Lower lobe of right lung (tissue), 2 donors: ENCODE measurements at places on chromosomes 3 and 15. TPM values are rescaled to one million over a fixed set of nuclear protein-coding genes. Genes with fewer than 3 reads are reported as not detected.

- DNase-seq, result no peak
- H3K27me3 ChIP-seq, result no peaks in the 10 kb centered on the region
- H3K4me1 ChIP-seq, result peaks cover 14% of the 10 kb centered on the region
- no peak overlapping the region for H3K4me3 ChIP-seq
These were observed 64.4 kb downstream of the TRIM71 start for GRCh38 chr3:32882189-32882588.

GRCh38 chr3:87828046-87828445, 230.8 kb downstream of the CGGBP1 start:
- no peak overlapping the region for H3K27ac ChIP-seq
- no peak overlapping the region for H3K4me3 ChIP-seq
- H3K27me3 ChIP-seq, result no peaks in the 10 kb centered on the region
- no peaks in the 10 kb centered on the region for H3K36me3 ChIP-seq

SYNPR gene
- not detected for total RNA-seq

ITIH1 gene
- total RNA-seq, result not detected

DNA sequence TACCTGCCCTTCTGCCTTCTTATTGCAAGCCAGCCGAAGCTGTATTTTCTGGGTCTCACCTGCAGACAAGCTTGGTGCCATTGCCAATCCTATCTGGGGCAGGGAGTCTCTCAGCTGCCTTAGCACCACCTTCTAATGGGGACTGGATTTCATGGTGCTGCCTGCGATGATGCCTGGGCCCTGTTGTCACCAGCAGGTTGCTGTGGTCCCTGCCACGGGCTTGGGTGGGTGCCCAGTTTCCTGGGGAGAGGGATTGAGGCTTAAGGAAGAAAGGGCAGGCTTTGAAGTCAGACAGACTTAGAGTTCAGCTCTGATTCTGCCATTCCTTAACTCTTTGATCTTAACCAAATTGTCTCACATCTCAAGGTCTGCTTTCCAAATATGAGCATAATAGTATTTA, 87.4 kb upstream of the CD96 start:
- DNase-seq, result no peak
- no peaks in the 10 kb centered on the region for H3K4me1 ChIP-seq
- H3K27me3 ChIP-seq, result no peaks in the 10 kb centered on the region
- no peak overlapping the region for H3K4me3 ChIP-seq
- no peak overlapping the region for H3K27ac ChIP-seq

DNA sequence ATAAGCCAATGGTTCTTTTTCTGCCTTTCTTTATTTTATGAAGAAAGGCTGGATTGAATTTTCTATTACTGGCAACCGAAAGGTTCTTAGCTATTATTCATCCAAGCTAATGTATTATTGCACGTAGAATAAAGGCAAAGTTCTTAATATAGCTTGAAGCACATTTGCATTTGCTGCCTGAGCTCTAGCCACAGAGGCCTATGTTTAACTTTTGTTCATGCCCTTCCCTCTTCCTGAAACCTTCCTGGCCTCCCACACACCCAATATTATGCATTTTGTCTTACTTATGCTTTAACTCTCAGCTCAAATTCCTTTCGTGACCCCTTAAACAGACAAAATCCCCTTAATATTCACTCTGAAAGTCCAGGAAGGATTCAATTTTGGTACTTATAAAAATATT, 71.0 kb upstream of the ZNF280D start:
- no peaks in the 10 kb centered on the region for H3K27me3 ChIP-seq
- H3K4me3 ChIP-seq, result no peak overlapping the region
- H3K36me3 ChIP-seq, result no peaks in the 10 kb centered on the region
- DNase-seq, result no peak
- no peak overlapping the region for H3K27ac ChIP-seq
- H3K4me1 ChIP-seq, result no peaks in the 10 kb centered on the region

- no peak for DNase-seq
- H3K27ac ChIP-seq, result no peak overlapping the region
- H3K27me3 ChIP-seq, result no peaks in the 10 kb centered on the region
- no peak overlapping the region for H3K4me3 ChIP-seq
These were observed 28.7 kb downstream of the ATRIP start for GRCh38 chr3:48475188-48475587.

DNA sequence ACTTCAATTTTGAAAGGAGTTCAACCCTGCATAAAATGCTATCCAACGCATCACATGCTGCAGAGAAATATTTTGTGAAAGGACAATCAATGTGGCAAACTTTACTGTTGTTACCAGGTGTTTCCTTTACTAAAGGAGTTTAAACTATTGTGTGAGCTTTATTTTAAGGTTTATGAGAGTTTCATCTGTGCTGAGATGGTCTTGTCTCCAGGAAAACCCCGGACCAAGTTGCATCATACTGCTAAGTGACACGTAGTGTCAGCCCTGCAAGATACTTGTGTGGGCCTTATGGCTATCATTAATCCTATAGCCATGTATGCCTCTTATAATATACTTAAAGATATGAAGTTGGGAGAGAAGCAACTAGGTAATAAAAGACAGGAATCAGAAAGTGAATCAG, 94.5 kb upstream of the EPHA6 start:
- no peak overlapping the region for H3K27ac ChIP-seq
- no peaks in the 10 kb centered on the region for H3K27me3 ChIP-seq
- no peaks in the 10 kb centered on the region for H3K4me1 ChIP-seq
- no peak for DNase-seq
- H3K36me3 ChIP-seq, result no peaks in the 10 kb centered on the region
- no peak overlapping the region for H3K4me3 ChIP-seq

DNA sequence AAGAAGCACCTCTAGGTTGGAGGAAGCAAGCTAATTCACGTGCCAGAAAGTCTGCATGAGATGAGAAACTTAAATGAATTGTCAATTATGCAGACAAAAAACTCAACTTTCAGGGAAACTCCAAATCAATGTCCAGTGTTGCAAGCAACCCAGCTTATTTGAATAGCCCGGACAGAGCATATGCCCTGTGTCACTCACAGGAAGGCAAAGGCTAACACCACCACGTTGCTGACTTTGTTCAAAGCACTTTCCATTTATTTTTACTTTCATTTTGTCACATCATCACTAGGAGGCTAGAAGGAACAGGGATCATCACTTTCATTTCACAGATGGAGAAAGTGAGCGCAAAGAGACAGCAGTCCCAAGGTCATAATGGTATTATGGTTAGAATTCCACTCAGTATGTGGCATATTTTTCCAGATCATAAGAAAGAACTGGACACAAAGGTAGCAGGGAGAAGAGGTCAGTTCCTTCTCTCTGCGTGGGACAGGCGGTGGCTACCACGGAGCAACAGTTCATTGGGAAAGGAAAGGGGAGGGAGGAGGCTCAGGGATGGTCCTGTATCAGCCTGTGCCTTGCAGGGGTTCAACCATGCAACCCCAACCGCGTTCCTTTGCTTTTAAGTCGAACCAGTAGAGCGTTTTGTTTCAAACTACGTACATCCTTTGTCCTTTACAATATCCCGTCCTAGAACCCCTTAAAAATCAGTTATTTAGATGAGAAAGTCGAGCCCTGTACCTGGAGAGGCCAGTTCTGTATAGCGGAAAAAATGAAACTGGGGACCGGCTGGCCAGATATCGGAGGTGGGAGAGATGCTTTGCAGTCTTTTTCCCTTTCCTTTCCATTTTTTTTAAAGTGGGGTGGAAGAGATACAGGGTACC, 1.1 kb downstream of the HEG1 start:
- no peak for DNase-seq
- peaks cover 7% of the 10 kb centered on the region for H3K36me3 ChIP-seq
- peak overlapping the region; percentile 82 for H3K4me3 ChIP-seq

DNA sequence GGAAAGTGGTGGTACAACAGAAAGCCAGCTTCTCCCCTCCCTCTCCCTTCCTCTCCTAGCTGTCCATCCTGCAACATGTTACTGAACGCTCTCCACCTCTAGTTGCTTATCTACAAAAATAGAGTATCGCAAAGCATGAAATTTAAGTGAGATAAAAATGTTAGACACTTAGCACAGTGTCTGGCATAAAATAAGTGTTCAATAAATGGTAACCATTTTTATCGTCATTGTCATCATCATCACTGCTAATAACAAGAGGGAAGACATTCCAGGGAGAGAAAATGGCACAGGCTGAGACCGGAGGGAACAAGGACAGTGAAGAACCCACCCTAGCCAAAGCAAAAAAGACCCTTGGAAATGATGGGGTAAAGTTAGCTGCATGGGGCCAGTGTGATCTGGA, 38.7 kb upstream of the SKOR1 start:
- DNase-seq, result no peak
- H3K4me1 ChIP-seq, result no peaks in the 10 kb centered on the region

DNA sequence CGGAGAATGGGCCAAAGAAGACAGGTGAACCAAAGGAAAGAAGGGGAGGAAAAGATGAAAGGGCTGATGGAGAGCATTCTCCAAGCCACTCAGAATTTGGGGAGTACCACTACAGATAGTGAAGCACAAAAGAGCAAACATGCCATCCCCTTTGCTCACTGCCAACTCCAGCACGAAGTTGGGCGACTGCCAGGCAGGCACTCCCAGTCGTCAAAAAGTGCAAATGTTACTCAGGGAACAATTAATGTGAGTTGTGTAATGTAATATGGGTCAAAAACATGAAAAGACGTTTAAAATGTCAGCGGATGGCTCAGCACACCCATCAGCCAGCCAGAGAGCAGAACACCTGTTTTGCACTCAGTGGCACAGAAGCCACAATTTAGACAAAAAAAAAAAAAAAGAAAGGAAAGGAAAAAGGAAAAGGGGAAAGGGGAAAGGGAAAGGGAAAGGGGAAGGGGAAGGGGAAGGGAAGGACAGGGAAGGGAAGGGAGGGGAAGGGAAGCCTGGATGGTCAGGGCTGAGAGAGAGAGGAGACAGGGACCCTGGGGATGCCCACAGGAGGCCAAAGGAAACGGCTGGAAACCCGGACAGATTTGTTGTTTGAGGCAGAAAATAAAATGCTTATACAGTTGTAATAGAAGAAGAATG, 82.7 kb downstream of the COL8A1 start:
- no peaks in the 10 kb centered on the region for H3K27me3 ChIP-seq
- H3K27ac ChIP-seq, result no peak overlapping the region
- no peak overlapping the region for H3K4me3 ChIP-seq
- H3K4me1 ChIP-seq, result no peaks in the 10 kb centered on the region
- no peaks in the 10 kb centered on the region for H3K36me3 ChIP-seq
- DNase-seq, result peak; percentile 57

STRIT1 gene
- not detected for total RNA-seq

ITPKA gene
- 0.32 TPM for total RNA-seq

SNTN gene
- 12.8 TPM for total RNA-seq

MESP1 gene
- 0.53 TPM for total RNA-seq

- DNase-seq, result no peak
- peak overlapping the region; percentile 50 for H3K27ac ChIP-seq
- peaks cover 7% of the 10 kb centered on the region for H3K4me1 ChIP-seq
- H3K4me3 ChIP-seq, result no peak overlapping the region
- H3K27me3 ChIP-seq, result no peaks in the 10 kb centered on the region
These were observed 109.6 kb upstream of the RBMS3 start for GRCh38 chr3:29171043-29171990.

DNA sequence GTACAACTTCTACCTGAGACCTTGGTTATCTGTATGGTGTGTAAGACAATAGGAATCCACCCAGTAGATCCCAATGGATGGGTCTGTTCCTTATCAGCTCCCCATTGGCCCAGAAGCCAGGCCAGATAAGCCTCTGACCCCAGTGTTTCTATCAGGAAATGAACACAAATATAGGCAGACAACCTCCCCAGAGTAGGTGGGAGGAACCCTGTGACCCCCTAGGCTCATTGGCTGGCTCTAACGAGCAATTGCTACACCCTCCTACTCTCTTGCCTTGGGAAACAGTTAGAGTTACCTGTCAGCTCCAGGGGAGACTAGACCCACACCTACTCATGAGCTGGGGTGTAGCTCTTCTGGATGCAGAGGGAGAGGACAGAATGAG, 299.9 kb downstream of the UACA start:
- no peak overlapping the region for H3K27ac ChIP-seq
- H3K27me3 ChIP-seq, result no peaks in the 10 kb centered on the region
- H3K4me1 ChIP-seq, result peaks cover 44% of the 10 kb centered on the region
- DNase-seq, result no peak

DNA sequence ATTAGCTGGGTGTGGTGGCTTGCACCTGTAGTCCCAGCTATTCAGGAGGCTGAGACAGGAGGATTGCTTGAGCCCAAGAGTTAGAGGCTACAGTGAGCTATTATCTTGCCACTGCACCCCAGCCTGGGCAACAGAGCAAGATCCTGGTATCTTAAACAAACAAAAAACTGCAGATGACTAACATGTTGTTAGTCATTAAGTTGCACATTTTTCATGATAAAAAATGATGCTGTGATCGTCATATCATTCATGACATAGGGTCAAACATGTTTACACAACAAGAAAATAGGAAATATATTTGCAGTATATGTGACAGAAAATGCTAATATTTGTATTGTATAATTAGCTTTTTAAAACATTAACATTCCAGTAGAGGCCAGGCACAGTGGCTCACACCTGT, 20.2 kb upstream of the DAPK2 start:
- no peak for DNase-seq
- H3K36me3 ChIP-seq, result peaks cover 1% of the 10 kb centered on the region
- H3K27me3 ChIP-seq, result no peaks in the 10 kb centered on the region
- H3K4me3 ChIP-seq, result no peak overlapping the region
- H3K4me1 ChIP-seq, result peaks cover 34% of the 10 kb centered on the region

GRCh38 chr3:133506215-133506901, 67.1 kb upstream of the CDV3 start:
- peak overlapping the region; percentile 52 for H3K27ac ChIP-seq
- H3K36me3 ChIP-seq, result no peaks in the 10 kb centered on the region
- H3K4me1 ChIP-seq, result peaks cover 7% of the 10 kb centered on the region
- H3K27me3 ChIP-seq, result no peaks in the 10 kb centered on the region
- no peak for DNase-seq
- peak overlapping the region; percentile 4 for H3K4me3 ChIP-seq

- no peaks in the 10 kb centered on the region for H3K4me1 ChIP-seq
- H3K27me3 ChIP-seq, result no peaks in the 10 kb centered on the region
- H3K4me3 ChIP-seq, result no peak overlapping the region
- H3K27ac ChIP-seq, result no peak overlapping the region
- DNase-seq, result no peak
These were observed 124.0 kb downstream of the NR1D2 start for GRCh38 chr3:24069045-24069444.

GLDN gene
- 34.5 TPM for total RNA-seq

DNA sequence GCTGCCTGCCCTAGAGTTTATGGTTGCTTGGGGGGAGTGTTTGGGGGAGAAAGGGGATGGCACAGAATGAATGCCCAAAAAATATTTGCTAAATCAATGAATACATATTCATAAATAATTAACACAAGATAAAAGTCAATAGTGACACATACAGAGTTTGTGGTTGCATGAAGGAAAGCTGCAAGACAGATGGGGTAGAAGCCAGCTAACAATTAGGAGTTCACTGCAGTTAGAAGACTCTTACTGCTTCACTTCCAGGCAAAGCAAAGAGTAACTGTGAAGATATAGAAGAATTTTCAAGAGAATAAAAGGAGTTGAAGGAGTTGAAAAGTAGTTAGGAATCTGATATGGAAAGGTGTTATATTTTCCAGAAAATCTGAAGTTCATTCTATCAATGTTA, 72.4 kb downstream of the ZNF280D start:
- no peaks in the 10 kb centered on the region for H3K4me1 ChIP-seq
- H3K27me3 ChIP-seq, result no peaks in the 10 kb centered on the region
- peaks cover 42% of the 10 kb centered on the region for H3K36me3 ChIP-seq
- no peak for DNase-seq
